ENCODE measurements at places on chromosomes 11 and 22. TPM values are rescaled to one million over a fixed set of nuclear protein-coding genes. Genes with fewer than 3 reads are reported as not detected.
A peak's percentile ranks its signal among the peaks of the same experiment; 100 is the strongest.

DNA sequence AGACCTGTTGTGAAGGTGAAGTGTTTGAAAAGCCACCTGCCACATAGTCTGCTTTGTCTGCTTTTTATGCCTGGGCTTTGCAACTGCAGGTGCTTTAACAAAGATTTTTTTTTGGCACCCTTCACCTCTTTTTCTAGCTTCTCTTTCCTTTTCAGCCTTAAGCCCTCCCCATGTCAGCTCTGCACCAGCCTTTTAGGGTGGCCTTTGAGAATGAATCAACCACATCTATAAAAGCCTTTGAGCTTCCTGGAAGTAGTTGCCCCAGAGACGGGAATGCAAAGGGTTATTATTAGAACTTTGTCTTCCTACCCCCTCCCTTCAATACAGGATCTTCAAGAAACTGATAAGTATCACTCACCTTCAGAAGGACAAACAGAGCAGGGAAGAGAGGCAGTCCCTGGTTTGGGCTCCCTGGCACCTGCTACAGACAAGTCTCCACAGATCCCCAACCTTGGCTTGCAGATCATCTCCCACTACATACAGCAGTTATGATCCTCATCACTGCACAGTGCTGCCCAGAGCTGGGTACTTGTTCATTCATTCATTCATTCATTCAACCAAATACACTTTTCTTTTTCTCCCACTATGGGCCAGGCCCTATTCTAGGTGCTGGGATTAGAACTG is 8.0 kb downstream of the PVALB start:
- no peak for DNase-seq
- H3K27ac ChIP-seq: no peak overlapping the region
- H3K27me3 ChIP-seq: peaks cover 54% of the 10 kb centered on the region
- no peaks in the 10 kb centered on the region for H3K4me1 ChIP-seq

DNA sequence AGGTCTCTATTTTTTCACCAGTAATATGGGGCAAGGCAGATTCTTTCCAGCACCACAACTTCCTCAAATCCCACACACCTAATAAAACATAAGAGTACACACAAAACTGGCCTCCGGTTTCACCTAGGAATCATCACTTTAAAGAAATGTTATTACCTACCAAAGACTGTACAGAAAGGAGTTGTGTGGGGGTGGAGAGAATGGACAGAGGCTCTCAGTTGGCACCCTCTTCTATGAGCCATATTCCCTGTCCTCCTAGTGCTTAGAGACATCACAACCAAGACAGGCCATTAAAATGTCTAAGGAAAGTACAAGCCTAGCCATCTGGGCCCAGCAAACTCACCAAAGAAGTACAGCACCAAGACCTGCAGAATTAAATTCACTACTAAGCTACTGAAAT is 56.1 kb downstream of the RBFOX2 start:
- H3K36me3 ChIP-seq: peaks cover 5% of the 10 kb centered on the region

Gene SCO2
- not detected for total RNA-seq

- no peaks in the 10 kb centered on the region for H3K27me3 ChIP-seq
- H3K4me1 ChIP-seq: peaks cover 84% of the 10 kb centered on the region
- DNase-seq: no peak
- peak overlapping the region; percentile 84 for H3K27ac ChIP-seq
- H3K36me3 ChIP-seq: peaks cover 6% of the 10 kb centered on the region
- H3K4me3 ChIP-seq: peak overlapping the region; percentile 14
These were observed 41.6 kb downstream of the PITPNB start for GRCh38 chr22:27877501-27877900.

Gene SCN3B
- not detected for total RNA-seq

GRCh38 chr11:2379466-2380174 is 2.5 kb downstream of the CD81 start:
- peak overlapping the region; percentile 56 for H3K27ac ChIP-seq
- DNase-seq: no peak
- no peaks in the 10 kb centered on the region for H3K36me3 ChIP-seq
- H3K27me3 ChIP-seq: no peaks in the 10 kb centered on the region

Gene C11orf65
- 0.35 TPM for total RNA-seq

Gene OR2D2
- not detected for total RNA-seq

Gene SOX6
- total RNA-seq: 13.4 TPM

GRCh38 chr22:30864441-30865420 is 103.8 kb downstream of the MORC2 start:
- no peak overlapping the region for H3K4me3 ChIP-seq
- H3K27ac ChIP-seq: no peak overlapping the region
- H3K27me3 ChIP-seq: no peaks in the 10 kb centered on the region

- H3K4me1 ChIP-seq: peaks cover 13% of the 10 kb centered on the region
- H3K4me3 ChIP-seq: peak within 1 kb of the TSS; percentile 81
- no peaks in the 10 kb centered on the region for H3K27me3 ChIP-seq
- peaks cover 3% of the 10 kb centered on the region for H3K36me3 ChIP-seq
These were observed at the start of gene LRRC56 for GRCh38 chr11:536841-537621. Gene LRRC56, plus strand, starts transcription at chr11:537527. Its CDS starts 3,158 bp downstream, at chr11:540685.

DNA sequence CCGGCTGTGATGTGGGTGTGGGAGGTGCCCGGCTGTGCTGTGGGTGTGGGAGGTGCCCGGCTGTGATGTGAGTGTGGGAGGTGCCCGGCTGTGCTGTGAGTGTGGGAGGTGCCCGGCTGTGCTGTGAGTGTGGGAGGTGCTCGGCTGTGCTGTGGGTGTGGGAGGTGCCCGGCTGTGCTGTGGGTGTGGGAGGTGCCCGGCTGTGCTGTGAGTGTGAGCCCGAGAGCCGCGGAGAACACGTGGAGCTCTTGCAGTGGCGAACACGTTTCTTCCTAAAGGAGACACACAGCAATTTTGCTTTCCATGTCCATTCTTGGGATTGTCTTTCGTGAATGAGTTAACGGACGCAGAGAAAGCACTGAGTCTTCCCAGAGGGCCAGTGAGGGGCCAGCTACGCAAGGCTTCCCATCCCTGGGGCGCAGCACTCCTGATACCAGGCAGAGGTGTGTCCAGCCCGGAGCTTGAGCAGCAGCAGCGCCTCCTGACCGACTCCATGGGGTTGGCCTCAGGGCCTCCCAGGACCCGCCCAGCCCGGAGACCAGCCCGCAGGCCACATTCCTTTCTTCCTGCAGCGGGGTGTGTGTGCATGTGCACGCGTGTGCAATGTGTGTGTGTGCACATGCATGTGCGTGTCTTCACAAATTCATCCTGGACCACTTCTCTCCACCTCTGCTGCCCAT is 245.0 kb upstream of the B3GAT1 start:
- H3K27me3 ChIP-seq: no peaks in the 10 kb centered on the region
- H3K27ac ChIP-seq: no peak overlapping the region
- no peaks in the 10 kb centered on the region for H3K36me3 ChIP-seq
- no peaks in the 10 kb centered on the region for H3K4me1 ChIP-seq

GRCh38 chr22:32352681-32353080 is 5.0 kb upstream of the RFPL3 start:
- no peak for DNase-seq
- no peaks in the 10 kb centered on the region for H3K27me3 ChIP-seq
- no peaks in the 10 kb centered on the region for H3K36me3 ChIP-seq
- H3K4me1 ChIP-seq: no peaks in the 10 kb centered on the region
- H3K4me3 ChIP-seq: no peak overlapping the region
- no peak overlapping the region for H3K27ac ChIP-seq

DNA sequence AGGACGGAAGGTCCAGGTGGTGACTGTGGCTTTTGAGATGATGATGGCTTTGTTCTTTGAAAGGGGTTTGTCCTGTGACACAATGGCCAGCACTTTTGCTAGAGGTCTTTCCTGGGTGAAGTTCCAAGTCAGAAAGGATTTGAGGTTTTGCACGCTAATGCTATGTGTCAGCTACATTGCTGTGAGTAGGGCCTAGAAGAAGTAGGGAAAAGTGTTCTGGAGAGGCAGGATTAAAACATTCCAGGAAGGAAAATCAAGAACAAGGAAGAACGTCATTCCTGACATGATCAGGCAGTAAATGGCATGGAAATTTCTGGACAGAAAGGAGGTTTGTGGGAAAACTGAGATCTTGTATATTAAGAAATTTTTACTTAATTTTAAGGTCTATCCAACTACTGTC is 290.7 kb downstream of the NTM start:
- DNase-seq: no peak
- no peaks in the 10 kb centered on the region for H3K4me1 ChIP-seq
- no peak overlapping the region for H3K27ac ChIP-seq
- peaks cover 49% of the 10 kb centered on the region for H3K27me3 ChIP-seq
- no peak overlapping the region for H3K4me3 ChIP-seq
- no peaks in the 10 kb centered on the region for H3K36me3 ChIP-seq

Measured in osteocyte (in vitro differentiated cells).